Non-pigmented ciliary epithelial cell (primary cell): ENCODE measurements at places on chromosomes 6 and 20.

DNA sequence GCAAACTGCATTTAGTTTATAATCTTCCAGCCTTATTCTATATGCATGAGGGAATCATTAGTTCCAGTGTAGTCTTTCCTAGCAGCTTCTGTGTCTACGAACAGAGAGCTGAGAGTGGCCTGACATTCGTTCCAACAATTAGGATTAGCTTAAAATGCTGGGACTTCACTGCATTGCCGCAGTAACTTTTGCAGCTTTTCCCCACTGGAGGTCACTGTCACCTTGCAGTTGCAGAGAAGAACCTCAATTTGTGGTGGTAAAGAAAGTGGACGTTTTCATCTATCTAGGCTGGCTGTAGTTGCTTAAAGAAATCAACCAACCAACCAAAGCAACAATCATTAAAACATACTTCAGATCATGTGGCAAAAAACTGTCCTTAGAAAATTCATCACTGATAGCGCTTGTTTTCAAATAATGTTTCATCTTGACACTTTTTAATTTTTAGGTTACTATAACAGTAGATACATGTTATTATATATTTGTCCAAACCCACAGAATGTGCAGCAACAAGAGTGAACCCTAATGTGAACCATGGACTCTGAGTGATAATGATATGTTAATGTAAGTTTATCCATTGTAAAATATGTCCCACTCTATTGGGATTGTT lies 12.2 kb downstream of the MYLK4 start:
- DNase-seq = no peak

DNA sequence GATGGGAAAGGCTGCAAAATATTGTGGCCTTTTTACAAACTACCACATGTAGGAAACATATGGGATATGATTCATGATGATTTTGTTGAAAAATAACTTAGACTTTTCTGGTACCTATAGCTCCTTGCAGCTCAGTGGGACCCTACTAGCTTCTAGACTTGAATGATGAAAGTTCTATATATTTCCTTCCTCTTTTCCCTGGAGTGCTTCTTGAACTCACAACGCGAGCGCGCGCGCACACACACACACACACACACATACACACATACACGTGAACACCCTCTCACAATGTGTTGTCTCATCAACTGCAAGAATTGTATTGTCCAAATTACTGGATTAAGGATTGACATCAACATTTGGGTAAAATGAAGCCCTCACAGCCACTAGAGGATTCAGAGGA lies 61.9 kb downstream of the TOX2 start:
- no peak for DNase-seq

DNA sequence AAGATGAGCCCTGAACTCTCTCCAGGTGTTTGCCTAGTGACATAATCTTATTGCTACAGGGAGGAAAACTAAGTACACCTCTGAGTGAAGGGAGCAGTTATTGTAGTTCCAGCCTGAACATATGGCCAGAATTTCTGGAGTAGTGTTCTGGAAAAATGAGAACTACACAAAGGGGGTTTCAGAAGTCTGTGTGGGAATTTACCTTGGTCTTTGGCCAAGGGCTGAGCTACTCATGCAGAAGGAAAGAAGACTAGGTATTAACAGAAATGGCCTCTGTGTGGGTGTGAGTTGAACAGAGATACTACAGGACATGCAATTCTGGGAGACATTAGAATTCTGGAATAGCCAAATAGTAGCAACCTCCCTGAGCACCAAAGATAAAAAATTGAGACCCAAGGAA lies 1009.7 kb upstream of the GJE1 start:
- DNase-seq = no peak

DNA sequence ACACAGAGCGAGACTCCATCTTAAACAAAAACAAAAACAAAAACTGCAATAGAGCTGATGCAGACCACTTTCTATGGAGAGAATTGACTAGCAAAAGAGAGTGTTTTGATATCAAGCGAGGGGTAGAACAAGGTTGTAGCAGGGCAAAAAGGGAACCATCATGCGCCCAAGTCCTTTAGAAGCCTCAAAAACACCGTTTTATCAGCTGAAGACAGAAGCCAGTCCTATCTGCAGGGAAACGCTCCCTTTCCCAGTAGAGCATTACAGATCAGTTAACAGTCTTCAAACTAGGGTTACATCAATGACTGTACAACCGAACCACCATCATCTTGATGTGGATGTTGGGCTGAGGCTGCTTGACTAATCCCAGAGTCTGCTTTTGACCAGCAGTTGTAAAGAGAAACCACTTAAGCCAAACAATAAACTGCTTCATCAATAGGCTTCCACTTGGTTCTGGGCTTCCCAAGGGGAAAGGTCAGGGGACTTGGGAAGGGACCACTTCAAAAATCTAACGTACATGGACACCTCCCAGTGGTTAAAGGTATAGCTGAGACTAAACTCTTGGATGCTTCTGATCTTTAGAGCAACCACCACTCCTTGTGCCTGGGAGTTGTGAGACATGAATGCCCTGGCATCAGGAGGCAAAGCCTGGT lies 59.6 kb upstream of the SPDEF start:
- no peak for DNase-seq

DNA sequence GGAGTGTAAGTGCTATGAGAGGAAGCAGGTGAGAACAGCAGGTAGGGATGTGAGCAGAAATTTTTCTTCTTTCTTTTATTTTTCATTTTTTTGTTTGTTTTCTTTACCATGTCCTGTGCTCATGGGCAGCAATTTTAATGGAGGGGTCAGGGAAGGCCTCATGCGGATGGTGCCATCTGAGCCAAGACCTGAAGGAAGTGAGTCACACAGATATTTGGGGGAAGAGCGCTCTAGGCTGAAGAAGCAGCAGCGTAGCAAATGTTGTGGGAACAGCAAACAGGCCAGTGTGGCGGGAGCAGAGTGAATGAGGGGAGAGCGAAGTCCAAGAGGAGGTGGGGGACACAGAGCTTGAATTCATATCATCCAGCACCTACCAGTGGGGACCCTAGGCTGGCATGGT lies 12.7 kb downstream of the SPDEF start:
- no peak for DNase-seq

DNA sequence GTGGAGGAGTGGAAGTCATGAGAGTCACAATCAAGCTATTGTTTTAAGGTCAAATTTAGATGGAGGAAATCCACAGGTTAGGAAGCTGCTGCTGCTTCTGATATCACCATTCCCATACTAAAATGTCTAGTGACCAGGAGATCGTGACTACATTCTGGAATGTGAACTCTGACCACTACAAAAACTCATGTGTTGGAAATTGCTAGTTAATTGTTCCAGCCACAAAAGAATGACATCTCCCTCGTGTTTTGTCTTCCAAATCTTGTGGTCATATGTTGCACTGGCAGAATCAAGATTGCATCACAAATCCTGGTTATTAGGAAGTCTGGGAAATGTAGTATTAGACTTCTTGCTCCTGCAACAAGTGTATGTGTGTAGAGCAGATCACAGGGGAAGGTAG lies 441.9 kb downstream of the CD109 start:
- DNase-seq = peak; percentile 40

GRCh38 chr6:165178056-165178455 lies 131.3 kb downstream of the C6orf118 start:
- DNase-seq = no peak

- no peak for DNase-seq
Measured at GRCh38 chr6:24923885-24924401, 11.8 kb downstream of the RIPOR2 start.

- peak; percentile 76 for DNase-seq
Measured at GRCh38 chr20:49595811-49596561, 28.0 kb upstream of the PTGIS start.

DNA sequence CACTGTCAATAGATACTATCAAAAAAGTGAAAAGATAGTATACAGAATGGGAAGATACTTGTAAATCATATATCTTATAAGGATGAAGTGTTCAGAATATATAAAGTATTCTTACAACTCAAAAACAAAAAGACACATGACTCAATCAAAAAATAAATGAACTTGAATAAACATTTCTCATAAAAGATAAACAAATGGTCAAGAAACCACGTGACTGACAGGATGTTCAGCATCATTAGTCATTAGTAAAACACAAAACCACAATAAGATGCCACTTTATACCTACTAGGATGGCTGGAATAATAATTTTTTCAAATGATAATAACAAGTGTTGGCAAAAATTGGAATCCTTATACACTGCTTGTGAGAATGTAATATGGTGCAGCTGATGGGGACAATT lies 729.1 kb upstream of the HS3ST5 start:
- DNase-seq = no peak

GRCh38 chr6:150696190-150696589 lies 96.5 kb downstream of the PLEKHG1 start:
- DNase-seq = no peak

DNA sequence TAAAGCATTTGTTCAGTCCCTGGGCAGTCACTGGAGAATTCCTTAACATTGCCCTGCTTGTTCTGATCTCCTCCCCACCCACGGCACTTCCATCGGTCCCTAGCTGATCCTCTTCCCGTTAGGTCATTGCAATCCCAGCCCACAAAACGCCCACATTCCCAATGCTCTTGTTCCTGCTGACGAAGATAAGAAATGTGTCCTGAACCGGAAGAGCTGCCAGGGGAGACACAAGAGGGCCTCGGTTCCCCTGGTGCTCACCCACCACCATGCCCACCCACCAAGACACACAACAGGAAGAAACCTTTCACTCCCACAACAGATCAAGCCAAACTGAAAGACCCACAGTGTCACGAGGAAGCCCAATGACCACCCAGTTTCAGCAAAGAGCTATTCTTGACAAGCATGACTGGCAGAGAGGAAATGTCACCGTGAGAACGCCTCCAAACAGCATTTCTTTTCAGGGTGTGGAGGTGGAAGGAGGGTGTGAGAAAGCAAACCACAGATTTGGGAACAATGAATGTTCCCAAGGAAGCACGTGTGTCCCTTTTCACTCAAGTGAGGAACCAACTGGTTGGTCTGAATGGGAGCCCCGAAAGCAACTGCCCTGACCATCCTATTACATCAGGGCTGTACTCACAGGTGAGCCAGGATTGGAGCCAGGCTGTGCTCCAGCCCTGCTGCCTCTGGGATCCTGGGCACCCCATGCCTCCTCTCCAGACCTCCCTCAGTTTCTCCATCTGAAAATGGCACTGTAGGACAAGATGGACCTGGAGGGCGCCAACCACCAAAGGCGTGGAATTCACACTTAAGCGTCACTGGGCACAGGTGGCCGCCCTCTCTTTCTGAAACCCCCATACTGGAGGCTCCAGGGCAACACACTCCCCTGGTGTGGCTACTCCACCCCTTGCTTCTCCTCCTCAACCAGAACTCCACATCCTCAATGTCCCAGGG lies 97.5 kb downstream of the ZMYND8 start:
- DNase-seq = no peak

- no peak for DNase-seq
Measured at GRCh38 chr6:37513155-37513554, 13.5 kb upstream of the CCDC167 start.

- DNase-seq = no peak
Measured at GRCh38 chr6:13358511-13358910, 30.2 kb upstream of the TBC1D7 start.
